MG63 (cell line): ENCODE measurements at places on chromosomes 7 and 10. TPM values are rescaled to one million over a fixed set of nuclear protein-coding genes. Genes with fewer than 3 reads are reported as not detected.

DNA sequence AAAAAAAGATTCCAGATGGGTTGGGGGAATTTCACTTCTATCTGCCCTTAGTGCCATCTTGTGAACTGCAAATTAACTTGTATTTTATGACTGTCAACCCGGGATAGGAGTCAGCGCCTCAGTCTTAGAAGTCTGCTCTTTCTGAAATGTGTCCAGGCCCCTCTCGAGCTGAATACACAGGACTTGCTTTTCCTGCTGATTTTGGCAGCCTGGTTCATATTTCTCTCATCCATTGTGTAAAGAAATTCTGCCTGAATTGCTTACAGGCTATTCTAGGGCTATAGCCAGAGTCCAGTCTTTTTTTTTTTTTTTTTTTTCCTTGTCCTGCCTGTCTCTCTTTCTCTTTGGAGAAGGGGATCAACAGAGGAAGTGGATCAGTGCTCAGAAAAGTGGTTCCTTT is 24.6 kb downstream of the GATA3 start:
- DNase-seq = no peak

DNA sequence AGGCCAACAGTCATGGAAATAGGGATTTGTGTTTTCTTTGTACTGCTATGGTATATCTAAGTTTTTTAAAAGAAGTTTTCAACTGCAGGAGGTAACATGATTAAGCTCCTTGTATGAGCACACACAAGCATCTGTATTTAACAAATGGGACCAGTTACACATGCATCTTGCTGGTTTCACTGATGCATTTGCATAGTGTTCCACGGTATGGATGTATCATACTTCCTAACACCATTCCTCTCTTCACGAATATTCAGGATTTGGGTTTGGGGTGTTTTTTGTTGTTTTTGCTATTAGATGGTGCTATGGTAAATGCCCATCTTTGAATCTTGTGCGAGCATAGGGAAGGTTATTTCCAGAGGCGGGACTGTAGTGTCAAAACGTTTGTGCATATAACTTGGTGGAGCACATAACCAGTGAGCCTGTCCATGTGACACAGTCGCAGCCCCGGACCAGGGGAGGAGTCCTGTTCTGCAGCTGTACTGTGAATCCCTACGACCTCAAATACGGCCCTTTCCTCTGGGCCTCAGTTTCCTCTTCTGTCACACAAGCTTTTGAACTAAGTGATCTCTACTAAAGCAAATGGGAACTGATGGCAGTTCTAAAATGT is 1.9 kb downstream of the H2BK1 start:
- DNase-seq = no peak

DNA sequence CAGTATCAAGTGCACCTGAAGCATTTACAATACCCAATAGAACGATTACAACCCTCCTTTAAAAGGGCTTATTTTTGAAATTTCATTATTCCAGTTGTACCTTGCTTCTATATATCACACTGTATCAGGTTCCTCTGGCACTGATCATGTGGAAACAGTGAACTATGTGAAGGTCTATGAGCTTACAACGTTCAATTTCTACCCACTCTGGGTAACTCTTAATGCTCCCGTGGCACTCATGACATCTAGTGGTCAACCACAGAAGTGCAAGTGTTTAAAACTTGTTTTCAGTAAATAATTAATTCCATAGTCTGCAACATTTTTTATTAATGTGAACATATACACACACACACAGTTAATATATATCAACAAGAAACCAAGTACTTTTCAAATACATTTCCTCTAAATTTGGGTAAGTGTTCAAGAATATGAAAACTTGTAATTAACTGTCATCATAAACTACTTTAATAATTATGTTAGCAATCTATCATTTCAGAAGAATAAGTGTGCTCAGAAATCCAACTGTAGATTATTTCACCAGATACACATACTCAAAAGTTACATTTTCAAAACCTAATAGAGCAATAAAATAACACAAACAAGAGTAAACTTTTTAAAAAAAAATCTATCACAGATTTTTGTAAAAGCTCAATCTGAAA is 61.0 kb downstream of the MPP7 start:
- peak; percentile 15 for DNase-seq

- no peak for DNase-seq
These were observed 21.3 kb upstream of the CLDN4 start for GRCh38 chr7:73809467-73809951.

Gene PDE6C
- not detected in 2 replicates for total RNA-seq

Gene VPS37D
- 1.4 and 2.6 TPM in 2 replicates for total RNA-seq
